Bronchial epithelial cell (primary cell): ENCODE measurements at places on chromosomes 5 and 9. TPM values are rescaled to one million over a fixed set of nuclear protein-coding genes. Genes with fewer than 3 reads are reported as not detected.
A peak's percentile ranks its signal among the peaks of the same experiment; 100 is the strongest.

The FOXD4 gene
- total RNA-seq: 0.26 TPM in 2 replicates

The ACER2 gene
- total RNA-seq: 5.8 and 5.9 TPM in 2 replicates

The PCDHGC4 gene
- 0.53 and 0.90 TPM in 2 replicates for total RNA-seq

The S1PR3 gene
- total RNA-seq: 0.26 and 0.79 TPM in 2 replicates

The WDR38 gene
- not detected in 2 replicates for total RNA-seq

The PIP5K1B gene
- 2.9 and 5.9 TPM in 2 replicates for total RNA-seq

The RLN2 gene
- 0.26 and 0.90 TPM in 2 replicates for total RNA-seq

The C1QTNF3 gene
- 0.26 TPM in 2 replicates for total RNA-seq

DNA sequence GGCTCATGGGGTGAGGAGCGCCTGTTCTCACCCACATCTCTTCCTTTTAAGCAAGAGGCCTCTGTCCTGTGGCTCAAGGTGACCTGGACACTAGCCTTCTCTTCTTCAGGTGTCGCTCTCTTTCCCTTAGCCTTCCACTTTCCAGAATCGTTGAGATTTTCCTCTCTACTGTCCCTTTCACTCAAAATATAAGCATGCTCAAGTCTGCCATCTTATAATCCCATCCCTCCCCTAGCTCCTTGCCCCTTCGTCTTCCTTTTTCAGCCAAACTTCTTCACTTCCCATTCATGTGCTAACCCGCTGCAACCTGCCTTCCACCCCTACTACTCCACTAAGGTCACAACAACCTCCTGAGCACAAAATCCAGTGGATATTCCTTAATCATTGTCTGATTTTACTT is 13.1 kb downstream of the PTGR1 start:
- no peak for DNase-seq

GRCh38 chr9:77575785-77576184 is 72.3 kb downstream of the GNA14 start:
- peak; percentile 5 for DNase-seq

GRCh38 chr5:1799110-1799601 is 481 bp downstream of the MRPL36 start:
- no peak for DNase-seq

- no peak for DNase-seq
Measured at GRCh38 chr5:54524704-54525103, 7.1 kb downstream of the SNX18 start.

DNA sequence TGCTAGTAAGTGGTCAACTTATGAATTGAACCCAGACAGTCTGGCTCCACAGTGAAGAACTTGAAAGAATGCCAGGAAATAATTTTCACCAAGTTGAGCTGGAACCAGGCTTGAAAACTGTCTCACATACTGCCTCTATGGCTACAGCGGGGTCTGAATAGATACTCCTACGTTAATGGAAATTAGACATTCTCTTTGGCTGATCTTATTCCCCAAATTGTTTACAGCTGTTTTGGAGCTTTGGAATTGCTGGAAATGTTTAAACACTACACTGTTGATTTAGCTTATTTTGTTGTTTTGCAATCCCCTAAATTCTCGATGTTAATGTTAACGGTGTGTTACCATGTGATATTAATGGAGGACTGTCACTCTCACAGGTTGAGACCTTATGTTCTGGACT is 146.4 kb downstream of the FBXL7 start:
- DNase-seq: no peak

DNA sequence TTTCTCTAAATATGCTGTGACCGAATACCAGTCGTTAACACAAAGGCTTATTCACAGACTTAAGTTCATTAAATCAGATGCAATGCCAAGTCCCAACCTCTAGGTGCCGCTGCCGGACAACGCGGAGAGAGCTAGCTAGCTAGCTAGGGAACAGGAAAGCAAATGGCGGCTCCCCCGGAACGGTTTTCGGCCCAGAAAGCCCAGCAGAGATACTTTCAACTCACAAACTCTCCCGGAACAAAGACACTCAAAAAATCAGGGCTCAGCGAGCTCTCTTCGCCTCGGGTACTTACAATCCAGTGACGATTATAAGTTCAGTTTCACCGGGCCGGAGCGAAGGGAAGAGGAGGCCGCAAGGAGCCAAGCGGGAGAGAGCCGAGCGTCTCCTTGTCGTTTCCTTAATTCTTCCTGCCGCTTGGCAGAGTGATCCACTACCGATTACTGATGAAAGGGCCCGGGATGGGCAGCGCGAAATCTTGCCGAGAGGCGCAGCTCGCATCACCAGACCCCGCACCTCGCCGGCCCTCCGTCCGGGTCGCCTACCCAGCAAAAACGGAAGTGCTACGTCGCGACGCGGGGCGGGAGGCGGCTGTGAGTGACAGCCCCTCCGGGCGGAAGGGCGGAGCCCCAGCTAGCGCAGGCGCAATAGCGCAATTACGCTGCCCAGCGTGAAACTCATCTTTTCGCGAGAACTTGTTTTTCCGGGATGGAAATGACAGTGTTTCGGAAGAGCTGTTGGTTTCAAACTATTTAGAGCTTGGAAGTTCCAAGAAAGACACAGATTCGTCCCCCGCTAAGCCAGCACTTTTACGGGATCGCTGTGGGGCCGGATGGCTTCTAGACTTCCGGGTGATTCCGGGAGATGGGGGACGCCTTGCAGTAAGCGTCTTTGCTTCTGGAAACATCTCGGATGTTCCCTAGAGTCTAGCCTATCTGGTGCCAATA is at the start of gene TAF7:
Gene TAF7 (minus strand): TSS at position 560 of the 945 bp plus-strand sequence. CDS start 740 bp downstream, outside the sequence.
- DNase-seq: peak; percentile 88

DNA sequence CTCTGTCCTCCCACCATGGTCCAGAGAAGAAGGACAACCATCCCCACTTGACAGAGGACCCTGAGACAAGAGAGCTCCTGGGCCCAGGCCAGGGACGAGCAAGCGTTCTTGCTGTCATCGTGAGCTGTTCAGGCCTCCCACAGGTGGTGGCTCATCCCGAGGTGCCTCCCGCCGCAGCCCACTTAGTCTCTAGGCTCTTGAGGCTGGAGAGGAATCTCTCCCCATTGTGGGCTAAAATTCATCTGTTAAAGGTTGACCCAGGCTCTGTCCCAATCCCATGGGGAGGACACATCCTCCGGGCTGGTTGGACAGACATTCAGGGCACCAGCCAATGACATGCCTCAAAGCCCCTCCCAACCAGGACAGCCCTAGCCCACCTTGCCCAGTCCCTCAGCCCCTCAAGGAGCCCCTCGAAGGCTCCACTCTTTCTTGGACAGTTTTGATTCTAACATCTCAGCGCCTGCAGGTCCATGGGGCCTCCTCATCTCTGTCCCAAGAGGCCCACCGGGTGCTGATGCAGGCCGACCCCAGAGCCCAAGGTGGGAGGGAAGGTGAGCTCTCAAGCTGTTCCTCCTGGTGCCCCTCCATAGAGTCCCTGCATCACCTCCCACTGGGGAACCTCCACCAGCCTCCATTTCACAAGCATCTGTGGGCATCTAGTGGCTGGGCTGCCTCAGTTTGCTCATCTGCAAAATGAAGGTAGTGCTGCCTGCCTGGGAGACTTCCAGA is 52.9 kb downstream of the BARX1 start:
- DNase-seq: no peak

GRCh38 chr9:77899679-77900354 is 131.8 kb downstream of the GNAQ start:
- peak; percentile 71 for DNase-seq

DNA sequence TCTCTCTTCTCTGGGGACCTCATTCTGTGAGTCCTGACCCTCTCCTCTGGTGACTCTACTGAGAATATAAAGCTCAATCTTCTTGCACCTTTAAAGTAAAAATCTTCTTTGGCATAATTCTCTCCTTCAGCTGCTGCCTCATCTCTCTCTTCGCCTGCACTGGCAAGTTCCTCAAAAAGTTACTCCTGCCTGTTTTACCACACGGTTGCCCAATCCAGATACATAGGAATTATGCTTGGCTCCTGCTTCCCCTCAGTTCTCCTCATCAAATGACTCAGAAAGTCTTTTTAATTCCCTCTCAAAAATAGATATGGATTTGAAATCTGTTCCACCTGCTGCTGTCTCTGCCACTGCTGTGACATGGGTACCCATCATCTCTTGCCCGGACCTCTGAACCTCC is 14.4 kb upstream of the HRCT1 start:
- DNase-seq: no peak

GRCh38 chr9:131635892-131636291 is 90.6 kb downstream of the PRRT1B start:
- no peak for DNase-seq
